Kidney (tissue), 22 donors: ENCODE measurements at places on chromosomes 2 and 18. TPM values are rescaled to one million over a fixed set of nuclear protein-coding genes. Genes with fewer than 3 reads are reported as not detected.

GRCh38 chr2:145112467-145112866, 592.5 kb upstream of the ZEB2 start:
- DNase-seq: no peak

- DNase-seq: no peak
These were observed 803.6 kb upstream of the ZEB2 start for GRCh38 chr2:145323512-145323911.

The RAB17 gene
- total RNA-seq: 59.1 TPM

DNA sequence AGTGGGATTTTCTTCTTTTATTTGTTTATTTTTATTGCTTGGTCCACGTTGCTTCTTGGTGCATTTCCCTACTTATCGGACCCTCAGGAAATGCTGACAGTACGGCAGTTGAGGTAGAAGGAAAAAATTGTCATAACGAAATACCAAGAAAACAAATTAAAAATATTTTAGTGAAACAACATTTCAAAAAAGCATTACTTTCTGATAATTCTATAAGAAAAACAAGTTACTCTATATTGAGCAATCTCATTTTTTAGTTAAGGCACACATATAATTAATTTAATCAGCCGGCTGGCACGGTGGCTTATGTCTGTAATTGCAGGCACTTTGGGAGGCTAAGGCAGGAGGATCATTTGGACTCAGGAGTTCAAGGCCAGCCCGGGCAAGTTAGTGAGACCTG, 102.1 kb downstream of the SH3YL1 start:
- DNase-seq: no peak

DNA sequence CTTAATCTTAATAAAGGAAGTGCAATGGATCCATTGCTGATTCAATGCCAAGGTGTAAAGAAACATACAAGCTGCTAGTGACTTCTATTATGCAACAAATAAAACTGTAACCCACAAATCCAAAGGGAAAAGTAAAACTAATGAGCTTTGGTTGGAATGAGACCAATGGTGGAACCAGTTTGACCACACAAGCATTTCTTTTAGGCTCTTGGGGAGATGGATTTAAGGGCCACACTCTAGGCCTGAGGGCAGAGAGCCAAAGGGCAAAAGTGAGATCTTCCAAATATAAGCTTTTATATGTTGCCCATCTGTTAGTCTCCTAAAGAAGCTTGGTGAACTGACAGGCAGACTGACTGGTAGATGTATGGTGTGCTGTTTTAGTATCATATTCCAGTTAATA, 41.5 kb upstream of the MMADHC start:
- no peak for DNase-seq

- no peak for DNase-seq
These were observed 25.9 kb downstream of the ROCK1 start for GRCh38 chr18:21085579-21086166.

DNA sequence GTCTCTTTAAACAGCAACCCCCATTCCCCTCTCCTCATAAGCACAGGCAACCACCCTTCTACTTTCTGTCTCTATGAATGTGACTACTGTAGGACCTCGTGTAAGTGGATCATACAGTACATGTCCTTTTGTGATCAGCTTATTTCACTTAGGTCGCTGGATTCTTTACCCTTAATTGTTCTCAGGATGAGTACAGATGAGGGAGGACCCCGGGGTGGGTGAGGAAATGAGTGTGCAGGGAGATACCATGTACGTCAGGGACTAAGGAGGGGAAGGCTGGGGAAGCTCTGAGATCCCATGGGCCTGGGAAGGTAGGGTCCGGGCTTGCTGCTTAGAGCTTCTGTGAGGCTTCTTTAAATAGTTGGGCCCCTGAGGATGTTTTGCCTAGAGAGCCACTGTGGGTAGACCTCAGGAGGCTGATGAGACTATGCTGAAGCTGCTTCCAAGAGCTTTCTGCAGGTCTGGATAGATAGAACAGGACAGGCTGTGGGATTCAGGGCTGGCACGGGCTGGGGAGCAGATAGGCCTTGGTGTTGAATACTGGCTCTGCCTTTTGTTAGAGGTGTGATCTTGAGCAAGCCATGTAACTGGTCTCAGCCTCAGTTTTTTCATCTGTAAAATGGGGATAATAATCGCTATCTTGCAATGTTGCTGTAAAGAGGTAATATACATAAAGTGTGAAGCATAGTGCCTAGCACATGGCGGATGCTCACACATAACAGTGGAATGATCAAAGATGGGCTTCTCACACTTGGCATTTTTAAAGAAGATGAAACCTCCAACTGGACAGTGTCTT, 155.3 kb downstream of the PRKCE start:
- DNase-seq: no peak

- no peak for DNase-seq
These were observed 55.9 kb downstream of the MOB4 start for GRCh38 chr2:197571627-197572271.

DNA sequence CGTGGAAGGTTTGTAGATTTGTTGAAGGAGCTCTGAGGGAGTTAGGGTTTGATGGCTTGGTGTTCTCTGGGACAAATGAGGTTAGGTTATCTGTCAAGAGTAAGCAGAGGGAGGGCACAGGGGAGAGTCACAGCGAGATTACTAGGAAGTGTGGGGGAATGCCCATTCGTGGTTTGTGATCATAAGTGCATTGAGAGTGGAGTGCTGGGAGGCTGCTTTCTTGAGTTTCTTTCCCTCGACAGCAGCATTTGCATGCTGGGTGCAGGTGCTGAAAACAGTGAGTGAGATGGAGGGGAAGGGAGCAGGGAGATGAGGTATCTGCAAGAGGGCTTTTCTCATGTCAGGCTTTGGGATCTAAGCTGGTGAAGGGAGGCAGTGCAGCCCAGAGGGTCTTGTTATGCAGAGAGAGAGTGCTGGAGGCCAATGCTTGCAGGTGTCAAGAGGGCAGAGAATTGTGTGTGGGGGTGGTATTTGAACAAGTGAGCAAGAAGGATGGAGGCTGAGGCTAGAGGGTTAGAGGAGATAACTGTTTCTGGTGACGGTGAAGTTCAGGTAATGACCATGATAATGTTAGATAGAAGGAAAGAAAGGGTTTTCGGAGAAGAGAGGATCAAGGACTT, 8.8 kb downstream of the RALB start:
- no peak for DNase-seq

- no peak for DNase-seq
These were observed 28.5 kb upstream of the SNTG2 start for GRCh38 chr2:922185-922584.
